Stimulated activated CD8-positive, alpha-beta memory T cell treated with anti-CD3 and anti-CD28 coated beads, Interleukin-7, amount 100 ng/mL, for 48 hours (primary cell): ENCODE measurements at places on chromosomes 12 and 14.
A peak's percentile ranks its signal among the peaks of the same experiment; 100 is the strongest.

DNA sequence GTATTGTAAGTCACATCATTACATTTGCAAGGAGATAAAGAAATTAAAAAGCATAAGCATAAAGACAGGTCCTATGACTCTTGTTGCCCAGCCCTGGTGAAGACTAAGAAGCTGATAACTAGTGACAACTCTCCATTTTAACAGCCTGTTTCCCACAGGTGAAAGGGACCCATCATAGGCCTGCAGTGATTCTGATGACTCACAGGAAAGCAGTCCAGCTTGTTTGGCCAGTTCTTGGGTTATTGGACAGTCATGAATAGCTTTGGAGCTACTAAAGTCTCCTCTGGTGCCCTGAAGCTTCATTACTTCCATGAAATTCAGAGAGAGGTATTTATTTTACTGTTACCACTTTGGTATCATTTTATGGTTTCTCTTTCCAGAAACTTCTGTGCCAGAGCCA is 55.5 kb upstream of the DYRK2 start:
- no peak for DNase-seq

GRCh38 chr12:121590476-121591143 is 9.8 kb upstream of the KDM2B start:
- DNase-seq, result peak; percentile 66

GRCh38 chr12:16605642-16606116 is 283 bp downstream of the LMO3 start:
- no peak for DNase-seq

DNA sequence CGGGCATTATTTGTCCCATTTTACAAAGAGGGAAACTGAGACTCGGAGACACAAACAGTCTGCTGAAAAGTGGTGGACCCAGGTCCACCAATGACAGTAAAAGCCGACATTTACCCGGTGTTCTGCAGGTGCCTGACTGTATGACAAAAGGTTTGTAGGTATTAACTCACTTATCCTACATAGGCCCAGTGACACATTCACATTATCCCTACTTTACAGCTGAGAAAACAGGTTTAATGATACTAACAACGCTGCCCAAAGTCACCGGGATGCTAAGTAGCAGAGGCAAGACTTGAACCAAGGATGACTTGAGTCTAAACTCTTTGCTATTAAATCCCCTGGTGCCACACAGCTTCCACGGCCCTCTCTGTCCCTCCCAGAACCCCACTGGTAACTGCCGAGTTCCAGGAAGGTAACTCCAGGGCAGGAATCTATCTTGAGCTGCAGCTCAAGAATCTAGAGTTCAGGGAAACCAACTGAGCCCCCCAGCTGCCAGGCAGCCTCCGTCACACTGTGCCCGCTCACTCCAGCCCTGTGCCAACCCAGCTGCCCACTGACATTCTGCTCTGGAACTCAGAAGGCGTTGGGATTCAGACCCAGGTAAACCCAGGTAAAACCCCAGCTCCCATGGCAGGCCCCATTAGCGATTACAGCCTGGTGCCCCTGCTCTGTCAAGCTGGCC is 33.7 kb downstream of the SYNE3 start:
- no peak for DNase-seq

DNA sequence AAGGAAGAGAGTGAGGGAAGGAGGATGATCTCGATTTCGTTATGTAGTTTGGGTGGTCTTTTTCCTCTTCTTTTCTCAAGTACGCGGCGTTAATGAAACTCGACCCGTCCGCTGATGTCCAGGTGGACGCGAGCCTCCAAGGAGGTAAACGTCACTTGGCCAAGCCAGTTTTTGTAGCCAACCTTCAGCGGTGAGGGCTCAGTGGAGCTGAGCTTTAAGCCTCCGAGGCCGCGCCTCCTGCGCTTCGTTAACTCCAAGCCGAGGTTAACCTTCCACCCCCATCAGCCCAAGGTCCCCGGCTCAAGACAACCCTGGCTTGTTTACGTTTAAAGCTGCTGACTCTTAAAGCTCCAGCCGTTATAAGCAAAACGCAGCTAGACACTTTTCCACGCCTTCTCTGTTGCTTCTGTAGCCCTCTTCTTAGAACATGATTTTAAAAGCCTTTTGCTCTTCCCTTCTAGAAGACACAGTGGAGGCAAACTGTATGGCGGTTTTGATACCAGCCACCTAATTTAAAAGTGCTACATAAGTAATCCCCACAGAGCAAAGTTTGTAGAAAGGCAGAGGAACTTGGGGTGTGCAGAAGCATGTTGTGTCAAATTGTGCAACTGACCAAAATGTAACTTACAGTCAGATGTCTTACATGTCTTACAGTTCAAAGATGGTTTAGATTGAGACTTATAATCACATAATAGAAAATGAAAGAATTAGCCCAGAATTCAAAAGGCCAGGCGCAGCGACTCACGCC is 923 bp upstream of the ITPR2 start:
- DNase-seq, result no peak

- no peak for DNase-seq
These were observed 35.7 kb downstream of the LRFN5 start for GRCh38 chr14:41642367-41642766.

GRCh38 chr12:115259968-115260747 is 576.2 kb upstream of the TBX3 start:
- no peak for DNase-seq

DNA sequence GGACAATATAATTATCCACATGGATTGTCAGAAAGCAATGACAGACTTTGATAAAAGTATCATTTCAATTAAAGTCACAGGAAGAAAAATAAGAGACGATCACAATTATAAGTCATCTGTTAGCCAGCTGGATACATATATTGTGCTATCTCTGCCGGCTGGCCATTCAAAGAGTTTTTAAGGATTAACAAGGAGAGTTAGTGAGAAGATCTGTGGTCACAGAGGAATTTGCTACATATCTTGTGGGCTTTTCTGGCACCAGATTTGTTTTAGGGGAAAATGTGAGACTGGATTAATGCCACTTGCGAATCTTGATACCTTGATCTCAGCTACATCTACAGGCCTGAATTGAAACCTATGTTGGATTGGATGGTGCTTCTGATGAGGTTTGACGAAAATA is 90.9 kb upstream of the MANSC4 start:
- DNase-seq, result no peak

DNA sequence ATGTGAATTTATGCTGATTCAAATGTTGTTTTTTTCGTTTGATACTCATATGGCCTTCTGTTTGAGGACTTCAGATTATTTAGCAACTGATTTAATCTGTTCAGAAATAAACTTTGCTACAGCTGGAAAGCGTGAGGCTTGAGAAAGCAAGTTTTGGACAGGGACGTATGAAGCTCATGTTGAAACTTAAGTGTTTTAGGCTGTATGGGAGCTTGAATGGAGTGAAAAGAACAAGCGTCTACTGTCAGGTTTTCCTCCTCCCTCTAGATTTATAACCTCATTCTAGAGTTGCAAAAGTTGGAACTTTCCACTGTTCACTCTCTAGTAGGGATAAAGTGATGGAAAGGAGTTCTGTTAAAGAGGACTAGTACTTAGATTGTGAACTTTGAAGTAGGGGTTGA is 1.0 kb downstream of the PRPF39 start:
- no peak for DNase-seq

DNA sequence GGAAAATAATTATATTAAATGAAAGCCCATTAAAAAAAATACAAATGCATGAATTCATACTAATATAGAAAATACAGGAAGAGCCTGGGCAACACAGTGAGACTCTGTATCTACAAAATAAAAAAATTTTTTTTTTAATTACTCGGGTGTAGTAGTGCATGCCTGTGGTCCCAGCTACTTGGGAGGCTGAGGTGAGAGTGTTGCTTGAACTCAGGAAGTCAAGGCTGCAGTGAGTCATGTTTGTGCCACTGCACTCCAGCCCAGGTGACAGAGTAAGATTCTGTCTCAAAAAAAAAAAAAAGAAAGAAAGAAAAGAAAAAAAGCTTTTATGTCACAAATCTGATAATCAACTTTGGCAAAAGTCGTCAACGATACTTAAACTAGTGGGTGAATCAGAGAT is 80.6 kb upstream of the PLEKHA5 start:
- no peak for DNase-seq

DNA sequence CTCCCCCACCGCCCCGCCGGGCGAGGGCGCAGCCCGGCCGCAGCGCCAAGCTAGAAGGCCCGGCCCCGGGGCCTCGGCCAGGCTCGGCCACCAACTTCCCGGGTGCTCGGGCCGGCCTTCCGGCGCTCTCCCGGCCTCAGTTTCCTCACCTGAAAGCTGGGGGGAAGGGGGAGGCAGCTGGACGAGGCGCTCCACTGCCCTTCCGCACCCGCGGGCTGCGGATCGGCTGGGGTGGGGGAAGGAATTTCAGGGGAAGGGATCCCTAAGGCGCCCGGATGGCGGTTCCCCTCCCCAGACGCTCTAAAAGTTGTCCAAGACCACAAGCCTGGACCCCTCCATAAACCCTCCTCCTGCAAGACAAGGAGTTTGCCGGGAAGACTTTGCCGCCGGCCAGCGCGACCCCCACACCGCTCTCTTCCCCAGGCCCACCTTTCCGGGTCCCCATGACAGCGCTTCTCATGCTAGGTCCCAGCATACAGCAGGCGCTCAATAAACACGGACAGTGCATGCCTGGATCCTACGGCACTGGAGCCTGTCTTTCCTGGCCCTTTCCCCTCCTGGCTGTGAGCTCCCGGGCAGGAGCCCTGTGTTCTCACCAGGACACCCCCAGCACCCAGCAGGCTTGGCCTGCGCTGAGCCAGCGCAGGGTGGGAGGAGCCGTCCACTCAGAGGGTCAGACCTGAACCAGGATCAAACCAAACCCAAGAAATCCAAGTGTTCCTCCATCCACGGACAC is 18.1 kb downstream of the BEGAIN start:
- no peak for DNase-seq

DNA sequence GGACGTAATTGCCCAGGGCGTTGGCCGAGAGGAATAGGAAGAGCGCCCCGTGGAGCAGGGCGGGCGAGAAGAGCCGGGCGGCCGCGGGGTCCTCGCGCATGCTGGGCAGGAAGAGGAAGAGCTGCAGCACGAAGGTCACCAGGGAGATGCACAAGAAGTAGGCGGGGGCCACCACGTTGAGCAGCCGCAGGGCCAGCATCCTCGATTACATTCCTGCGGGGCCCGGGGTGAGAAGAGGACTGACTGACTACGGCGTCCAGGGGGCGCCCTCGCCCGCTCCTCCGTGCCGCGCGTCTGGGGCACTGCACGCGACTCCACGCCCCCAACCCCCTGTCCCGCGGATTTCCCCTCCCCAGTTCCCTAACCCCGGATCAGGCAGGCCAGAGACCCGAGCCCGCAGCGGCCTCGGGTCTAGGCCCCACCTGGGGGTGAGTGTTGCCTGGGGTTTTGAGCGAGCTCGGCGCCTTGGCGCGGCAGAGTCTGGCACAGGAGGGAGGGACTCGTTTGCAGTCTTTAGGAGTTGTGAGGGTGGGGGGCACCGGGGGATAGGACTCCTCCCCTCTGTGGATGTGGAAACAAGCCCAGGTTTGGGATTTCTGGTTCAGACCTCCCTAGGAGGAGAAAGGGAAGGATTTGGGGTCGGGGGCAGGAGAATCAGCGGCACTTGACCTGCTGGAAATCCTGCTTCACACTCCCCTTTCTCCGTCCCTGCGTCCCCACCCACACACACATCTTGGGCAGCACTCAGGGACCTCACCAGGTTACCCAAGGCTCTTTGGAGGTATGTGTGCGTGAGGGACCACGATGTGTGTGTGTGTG is 1.8 kb downstream of the ZDHHC22 start:
- DNase-seq, result peak; percentile 30

GRCh38 chr12:27424631-27425230 is 21.8 kb upstream of the SMCO2 start:
- DNase-seq, result no peak

- DNase-seq, result peak; percentile 60
These were observed 43.5 kb downstream of the ERH start for GRCh38 chr14:69354383-69355153.

DNA sequence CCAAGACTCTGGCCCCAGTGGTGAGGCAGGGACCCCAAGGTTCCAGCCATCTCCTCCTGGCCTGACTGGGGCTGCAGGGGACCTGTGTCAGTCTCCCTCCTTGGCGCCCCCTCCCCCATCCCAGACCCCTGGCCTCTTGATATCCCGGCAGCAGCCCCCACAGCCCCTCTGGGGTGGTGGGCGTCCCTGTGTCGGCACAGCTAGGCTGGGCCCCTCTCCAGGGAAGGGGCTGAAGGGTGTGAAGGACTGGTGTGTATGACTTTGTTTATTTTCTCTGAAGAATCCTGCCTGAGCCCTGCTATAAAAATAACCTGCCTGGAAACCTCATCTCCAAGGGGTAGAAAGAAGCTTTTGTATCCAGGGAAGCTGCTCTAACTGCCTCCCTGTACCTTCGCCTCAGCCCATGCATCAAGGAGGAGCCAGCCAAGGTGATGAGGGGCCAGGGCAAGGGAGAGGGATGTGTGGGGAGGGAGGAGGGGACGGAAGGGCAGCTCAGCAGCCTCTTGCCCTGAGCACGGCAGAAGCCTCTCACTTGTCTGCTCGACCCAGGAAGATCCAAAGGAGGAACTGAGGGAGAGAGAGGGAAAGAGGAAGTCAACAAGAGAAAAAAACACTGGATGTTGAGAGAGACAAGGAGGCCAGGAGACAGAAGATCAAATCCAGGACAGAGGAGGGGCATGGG is 25.4 kb upstream of the COL2A1 start:
- no peak for DNase-seq

DNA sequence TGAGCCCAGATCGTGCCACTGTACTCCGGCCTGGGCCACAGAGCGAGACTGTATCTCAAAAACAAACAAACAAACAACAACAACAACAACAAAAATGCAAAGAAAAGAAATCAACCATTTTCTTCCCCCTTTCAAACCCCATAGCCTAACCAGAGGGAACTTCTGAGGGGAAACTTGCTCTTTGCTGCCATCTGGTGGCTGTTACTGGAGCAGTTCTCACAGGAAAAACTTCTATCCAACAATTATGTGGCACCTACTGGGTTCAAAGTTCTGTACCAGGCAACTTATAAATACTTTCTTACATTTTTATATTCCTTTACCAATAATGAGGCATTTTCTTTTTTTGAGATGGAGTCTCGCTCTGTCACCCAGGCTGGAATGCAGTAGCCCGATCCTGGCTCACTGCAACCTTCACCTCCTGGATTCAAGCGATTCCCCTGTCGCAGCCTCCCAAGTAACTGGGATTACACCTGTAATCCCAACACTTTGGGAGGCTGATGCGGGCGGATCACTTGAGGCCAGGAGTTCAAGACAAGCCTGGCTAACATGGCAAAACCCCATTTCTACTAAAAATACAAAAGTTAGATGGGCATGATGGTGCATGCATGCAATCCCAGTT is 50.9 kb upstream of the BICDL1 start:
- peak; percentile 5 for DNase-seq
